ENCODE measurements at places on chromosomes 2 and 18.
A peak's percentile ranks its signal among the peaks of the same experiment; 100 is the strongest.

- no peak for DNase-seq
Observed at GRCh38 chr18:13440277-13441248, 222.0 kb downstream of the LDLRAD4 start.

DNA sequence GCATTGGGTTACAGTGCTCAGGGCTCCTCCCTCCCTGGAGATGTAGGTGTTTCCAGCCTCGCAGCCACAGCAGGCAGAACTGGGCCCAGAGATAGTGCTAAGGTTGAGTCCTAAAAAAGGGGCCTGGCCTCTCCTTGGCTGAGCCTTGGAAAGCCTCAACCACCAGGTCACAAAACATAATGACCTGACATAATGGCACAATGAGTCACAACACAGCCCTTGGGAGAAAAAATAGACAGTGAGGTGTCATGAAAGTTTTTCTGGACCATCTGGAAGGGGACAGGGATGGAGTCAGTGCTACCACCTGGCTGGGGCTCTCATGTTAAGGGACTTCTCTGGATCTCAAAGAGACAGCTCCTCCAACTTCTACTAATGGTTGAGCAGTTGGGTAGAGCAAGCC is 92.4 kb upstream of the LCLAT1 start:
- no peak for DNase-seq

- no peak for DNase-seq
Observed at GRCh38 chr2:151637271-151637781, 97.0 kb downstream of the NEB start.

- DNase-seq: no peak
Observed at GRCh38 chr18:70446063-70446462, 157.2 kb downstream of the SOCS6 start.

DNA sequence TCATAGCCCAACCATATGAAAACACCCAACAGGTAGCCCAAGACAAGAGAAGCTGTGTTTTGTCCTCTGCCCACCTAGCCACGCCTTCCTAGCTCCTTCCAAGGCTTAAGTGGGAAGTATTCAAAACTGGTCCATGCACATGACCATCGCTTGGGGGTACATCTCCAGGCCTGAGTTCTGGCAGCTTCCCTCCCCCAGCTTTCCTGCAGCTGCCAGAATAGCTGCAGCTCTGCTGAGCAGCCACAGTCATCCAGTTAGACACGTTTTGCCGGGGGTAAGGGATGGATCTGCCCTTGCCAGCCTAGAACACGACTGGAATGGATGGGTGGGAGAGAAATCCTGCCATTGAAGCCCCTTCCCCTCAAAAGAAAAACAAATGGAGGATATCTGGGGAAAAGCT is 166.8 kb downstream of the NRP2 start:
- DNase-seq: no peak

DNA sequence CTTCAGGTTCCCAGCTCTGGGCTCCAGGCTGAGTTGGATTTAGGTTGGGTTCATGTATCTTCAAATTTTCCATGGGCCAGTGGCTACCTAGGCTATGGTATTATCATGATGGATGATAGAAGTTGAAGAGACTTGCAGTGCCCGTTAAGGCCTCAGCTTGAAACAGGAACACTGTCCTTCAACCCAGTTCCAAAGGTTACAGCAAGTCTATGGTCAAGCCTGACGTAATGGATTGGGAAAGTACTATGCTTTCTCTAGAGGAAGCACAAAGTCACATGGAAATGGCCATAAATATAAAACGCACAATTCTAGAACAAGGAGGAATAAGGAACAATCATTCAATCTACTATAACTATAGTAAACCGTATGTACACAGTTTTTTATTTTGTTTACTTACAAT is 593.2 kb downstream of the ZEB2 start:
- no peak for DNase-seq

GRCh38 chr2:136118819-136119716 is 1.1 kb upstream of the CXCR4 start:
- DNase-seq: no peak

GRCh38 chr2:120347396-120348060 is 1.6 kb downstream of the INHBB start:
- no peak for DNase-seq

GRCh38 chr18:58578321-58578720 is 50.6 kb downstream of the ALPK2 start:
- DNase-seq: no peak

GRCh38 chr2:147679191-147679954 is 165.5 kb upstream of the ACVR2A start:
- no peak for DNase-seq

DNA sequence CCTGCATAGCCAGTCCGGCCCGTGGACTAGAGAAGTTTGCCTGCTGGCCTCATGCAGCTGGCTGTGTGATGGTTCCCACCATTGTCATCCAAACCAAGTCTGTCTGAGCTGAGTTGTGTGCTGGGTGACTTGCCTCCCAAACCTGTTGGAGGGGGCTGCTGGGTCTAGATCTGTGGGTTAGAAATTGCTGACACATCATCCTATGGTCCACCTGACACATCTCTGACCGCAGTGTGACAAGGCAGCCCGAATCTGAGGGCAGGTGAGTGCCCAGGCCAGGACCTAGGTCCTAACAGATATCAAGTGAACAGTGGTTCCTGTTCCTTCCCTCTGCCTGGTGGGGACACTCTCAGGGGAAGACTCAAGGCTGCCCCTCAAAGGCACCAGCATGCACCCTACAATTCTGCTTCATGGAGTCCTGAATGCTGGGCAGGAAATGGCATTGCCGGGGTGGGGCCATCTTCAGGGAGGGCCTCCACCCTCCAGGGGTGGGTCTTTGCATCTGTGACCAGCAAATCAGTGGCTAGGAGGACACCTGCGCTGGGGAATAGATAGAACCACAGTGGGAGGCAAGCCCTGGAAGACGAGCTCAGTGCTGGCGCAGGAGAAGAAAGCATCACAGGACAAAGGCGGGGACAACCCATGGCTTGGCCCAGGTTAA is 117.9 kb upstream of the ID2 start:
- no peak for DNase-seq

DNA sequence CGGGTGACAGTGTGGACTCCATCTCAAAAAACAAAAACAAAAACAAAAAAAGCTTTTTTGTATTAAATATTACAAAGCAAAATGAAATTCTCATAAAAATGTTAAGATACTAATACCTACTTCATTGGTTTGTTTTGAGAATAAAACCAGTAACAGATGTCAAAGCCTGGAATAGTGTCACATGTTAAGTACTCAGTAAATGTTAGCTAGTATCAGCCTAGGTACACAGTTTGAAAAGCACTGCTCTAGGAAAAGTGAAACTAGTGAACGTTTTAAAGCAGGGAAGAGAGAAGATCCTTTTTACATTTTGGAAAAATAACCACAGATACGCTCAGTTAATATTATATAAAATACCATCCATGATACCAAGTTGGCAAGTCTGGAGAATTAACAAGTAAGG is 37.1 kb upstream of the ADAM17 start:
- DNase-seq: no peak

- no peak for DNase-seq
Observed at GRCh38 chr2:134586326-134586965, 132.4 kb downstream of the TMEM163 start.

DNA sequence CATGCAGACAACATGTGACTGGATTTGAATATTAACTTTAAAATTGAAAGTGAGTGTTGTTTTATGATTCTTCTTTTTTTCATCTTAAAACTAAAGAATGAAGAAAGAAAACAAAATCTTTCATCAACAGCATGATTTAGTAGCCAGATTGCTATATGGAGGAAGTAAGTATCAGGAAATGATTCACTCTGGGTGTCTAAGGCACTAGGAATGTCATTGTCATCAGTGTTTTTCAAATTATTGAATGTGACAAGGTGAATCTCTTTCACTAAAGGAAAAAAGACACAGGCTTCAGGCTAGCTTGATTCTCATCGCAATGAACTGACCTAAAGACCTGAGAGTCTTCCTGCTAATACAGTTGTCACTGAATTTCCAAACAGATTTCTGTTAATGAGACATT is 430.1 kb downstream of the FBXO15 start:
- peak; percentile 51 for DNase-seq

GRCh38 chr2:235068701-235069100 is 116.9 kb downstream of the SH3BP4 start:
- DNase-seq: no peak

GRCh38 chr18:75317703-75318102 is 107.1 kb downstream of the TSHZ1 start:
- no peak for DNase-seq

DNA sequence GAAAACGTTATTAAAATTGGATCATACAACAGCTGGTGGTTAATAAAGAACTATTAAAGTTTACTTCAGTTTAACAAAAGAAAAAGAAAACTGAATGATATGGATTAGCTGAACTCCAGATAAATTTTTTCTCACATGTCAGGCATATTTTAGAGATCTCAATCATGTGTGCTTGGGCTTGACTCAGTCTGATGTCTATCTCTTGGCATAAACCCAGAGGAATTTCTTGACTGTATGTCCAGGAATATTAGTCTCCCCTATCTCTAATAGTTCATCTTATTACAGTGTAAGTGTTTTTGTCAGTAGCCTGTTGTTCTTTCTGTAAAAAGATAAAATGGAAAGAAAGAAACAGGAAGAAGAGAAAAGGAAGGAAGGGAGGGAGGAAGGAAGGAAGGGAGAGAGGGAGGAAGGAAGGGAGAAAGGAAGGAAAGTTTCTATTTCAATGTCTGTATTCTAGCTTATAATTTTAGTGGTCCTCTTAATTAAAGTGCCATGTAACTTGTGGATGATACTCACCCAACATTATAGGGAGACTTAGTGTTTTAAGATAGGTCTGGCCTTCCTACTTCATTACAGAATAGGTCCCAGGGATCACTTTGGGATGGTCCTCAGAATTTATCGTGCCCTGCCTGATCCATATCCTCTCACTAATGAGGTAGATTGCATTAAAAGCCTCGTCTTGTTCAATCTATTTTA is 99.7 kb upstream of the UGP2 start:
- no peak for DNase-seq

DNA sequence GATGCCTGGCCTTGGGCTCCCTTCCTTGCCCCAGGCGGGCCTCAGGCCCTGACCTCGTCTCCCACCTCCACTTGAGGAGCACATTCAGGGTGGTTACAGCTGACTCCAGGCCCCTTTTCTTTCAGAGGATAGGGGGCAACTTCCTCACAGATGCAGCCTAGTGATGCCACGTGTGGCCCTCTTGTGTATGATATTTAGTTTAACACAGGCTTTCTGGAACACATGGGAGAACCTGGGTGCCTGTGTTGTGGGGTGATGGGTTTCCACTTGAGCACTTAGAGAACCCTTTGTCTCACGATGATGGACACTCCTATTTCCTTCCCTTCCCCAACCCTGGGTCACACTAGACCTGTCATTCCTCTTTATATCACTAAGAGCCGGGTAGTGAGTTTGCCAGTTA is 6.8 kb upstream of the KCNS3 start:
- no peak for DNase-seq

DNA sequence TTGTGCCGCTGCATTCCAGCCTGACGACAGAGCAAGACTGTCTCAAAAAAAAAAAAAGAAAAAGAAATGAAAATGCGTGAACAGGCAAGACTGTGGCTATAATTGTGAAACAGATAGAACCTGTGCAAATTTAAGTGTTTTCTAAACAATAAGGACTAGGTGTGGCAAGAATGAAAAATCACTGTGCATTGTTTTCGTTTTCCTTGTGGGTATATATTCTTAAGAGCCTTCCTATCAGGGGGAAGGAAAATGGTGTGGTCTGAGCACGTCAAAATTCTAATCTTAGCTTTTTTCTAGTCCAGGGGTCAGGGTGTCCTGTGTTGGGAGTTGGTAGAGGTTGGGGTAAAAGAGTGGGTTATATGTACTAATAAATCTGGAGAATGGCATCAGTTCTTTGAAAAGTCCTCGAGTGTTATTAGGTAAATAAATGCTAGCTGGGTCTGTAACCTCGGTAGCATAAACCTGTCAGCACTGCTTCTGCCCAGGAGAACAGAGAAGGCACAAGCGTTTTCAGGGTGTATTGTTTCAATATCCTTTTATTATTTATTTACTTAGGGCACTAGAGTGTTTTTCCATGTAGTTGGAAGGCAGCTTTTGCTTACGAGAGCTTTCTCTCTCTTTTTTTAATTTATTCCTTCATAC is 11.6 kb downstream of the ATP6V1C2 start:
- no peak for DNase-seq

GRCh38 chr2:61450144-61450543 is 20.7 kb downstream of the USP34 start:
- no peak for DNase-seq

DNA sequence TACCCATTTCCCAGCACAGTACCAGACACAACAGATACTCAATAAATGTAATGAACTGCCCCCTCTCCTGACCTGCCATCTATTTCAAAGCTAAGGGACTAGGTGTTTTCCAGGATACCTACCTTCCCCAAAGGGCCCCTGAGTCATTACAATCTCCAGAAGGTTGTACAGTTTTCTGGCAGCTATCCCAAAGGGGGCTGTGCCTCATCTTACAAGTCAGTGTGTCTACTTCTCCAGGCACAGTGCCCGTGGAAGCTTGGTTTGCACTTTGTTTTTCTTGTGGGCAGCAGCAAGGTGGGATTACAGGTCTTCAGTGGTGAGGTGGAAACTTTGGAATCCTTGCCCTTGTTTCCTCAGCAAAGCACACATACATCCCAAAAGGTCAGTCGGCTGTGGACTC is 62.8 kb upstream of the CYP26B1 start:
- DNase-seq: no peak

GRCh38 chr2:240309214-240309613 is 126.2 kb upstream of the GPC1 start:
- DNase-seq: no peak

- no peak for DNase-seq
Observed at GRCh38 chr2:195548198-195548940, 108.7 kb upstream of the SLC39A10 start.

- DNase-seq: no peak
Observed at GRCh38 chr2:163469561-163469962, 266.2 kb downstream of the FIGN start.

DNA sequence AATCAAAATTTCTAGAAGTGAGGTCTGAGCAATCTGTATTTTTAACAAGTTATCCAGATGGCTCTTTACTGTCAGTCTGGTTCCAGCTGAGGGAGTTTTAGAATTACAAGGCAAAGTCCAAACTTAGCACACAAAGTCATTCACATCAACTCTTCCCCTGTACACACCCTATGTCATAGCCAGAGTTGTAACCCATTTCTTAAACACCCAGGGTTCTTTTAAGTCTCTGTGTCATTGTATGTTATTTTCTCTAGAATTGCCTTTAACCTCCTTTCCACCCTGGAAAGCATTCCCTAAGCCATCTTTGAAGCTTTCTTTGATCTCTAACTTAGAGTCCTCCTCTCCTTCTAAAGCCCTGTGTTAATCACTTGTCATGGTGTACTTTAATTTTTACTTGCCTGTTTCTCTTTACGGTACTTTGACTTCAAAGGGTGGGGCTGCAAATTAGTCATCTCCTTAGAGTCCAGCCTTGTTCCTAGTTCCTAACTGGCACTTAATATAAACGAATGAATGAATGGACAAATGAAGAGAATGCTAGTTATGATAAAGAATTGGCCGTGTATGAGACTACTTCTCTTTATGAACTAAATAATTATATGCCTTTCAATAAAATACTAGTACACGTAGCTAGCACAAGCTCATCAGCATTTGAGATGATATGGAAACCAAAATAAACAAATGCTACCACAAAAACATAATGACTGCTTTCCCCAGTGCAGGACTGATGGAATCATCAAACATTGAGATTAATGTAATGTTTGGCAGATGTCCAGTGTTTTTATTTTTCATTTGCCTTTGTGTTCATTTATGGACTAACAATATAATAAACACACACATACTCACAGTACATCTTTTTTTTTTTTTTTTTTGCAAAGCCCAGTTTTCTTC is 11.9 kb upstream of the ACTR3 start:
- no peak for DNase-seq

All from RKO (cell line).